ENCODE measurements at places on chromosomes 11 and 22.

GRCh38 chr22:45997077-45997776 lies 20.3 kb upstream of the WNT7B start:
- DNase-seq, result no peak

DNA sequence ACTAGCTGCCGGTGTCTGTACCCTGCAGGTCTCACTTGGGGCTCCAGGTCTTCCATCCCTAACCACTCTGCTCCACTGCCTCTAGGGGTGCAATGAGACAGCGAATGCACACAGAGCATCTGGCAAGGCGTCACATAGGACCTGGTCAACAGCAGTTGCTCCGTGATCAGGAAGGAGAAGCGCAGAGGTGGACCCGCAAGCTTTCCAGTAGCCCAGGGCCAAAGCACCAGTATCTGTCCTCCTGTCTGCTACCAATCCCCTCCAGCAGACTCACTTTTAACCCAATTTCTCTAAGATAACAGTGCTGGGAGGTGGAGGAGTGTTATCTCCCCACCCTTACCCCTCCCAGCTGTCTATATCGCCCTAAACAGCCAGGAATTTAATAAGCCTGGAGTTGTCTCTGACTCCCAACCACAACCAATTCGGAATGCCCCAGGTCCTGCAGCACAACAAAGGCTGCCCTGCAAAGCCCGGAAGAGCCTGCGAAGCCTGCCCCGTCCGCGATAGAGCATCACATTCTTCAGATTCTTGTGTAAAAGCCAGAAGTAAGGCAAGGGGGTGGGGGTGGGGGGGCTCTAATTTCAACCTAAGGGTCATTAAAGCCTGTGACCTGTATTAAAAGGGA lies 19.3 kb downstream of the MYH9 start:
- DNase-seq, result no peak

DNA sequence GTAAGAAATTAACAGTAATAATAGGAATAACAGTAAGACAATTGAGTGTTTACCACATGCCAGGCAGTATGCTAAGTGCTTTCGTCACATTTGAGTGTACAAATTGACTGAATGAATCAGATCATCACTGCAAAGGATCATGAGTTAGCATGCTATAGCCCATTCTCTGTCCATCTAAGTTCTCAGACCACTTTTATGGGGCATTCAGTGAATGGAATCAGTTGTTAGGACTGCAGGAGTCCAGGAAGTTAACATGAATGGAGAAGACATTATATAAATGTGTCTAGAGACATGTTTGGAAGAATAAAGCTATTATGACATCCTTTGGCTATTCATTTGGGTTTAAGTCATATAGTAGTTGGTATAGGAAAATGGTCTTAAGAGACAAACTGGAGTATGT lies 59.9 kb downstream of the NCAM1 start:
- DNase-seq, result no peak

- no peak for DNase-seq
These were observed 807 bp downstream of the TRIM3 start for GRCh38 chr11:6472934-6473333.

DNA sequence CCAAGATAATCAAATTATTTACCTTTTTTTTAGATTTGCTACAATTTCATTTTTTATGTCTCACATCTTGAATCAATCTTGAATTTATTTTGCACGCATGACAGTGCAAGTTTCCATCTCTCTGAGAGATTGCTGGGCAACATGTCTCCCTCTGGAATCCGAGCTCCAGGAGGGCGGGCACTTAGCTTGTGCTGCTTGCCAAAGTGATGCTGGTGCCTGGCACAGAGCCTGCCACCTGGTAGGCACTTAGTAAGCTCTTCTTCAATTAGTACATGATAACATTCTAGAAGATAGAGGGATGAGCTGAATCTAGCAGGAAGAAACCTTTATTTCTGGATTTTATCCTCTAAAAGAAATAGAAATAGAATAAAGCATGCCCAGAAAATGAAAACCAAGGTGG lies 27.5 kb upstream of the OR9I1 start:
- no peak for DNase-seq

DNA sequence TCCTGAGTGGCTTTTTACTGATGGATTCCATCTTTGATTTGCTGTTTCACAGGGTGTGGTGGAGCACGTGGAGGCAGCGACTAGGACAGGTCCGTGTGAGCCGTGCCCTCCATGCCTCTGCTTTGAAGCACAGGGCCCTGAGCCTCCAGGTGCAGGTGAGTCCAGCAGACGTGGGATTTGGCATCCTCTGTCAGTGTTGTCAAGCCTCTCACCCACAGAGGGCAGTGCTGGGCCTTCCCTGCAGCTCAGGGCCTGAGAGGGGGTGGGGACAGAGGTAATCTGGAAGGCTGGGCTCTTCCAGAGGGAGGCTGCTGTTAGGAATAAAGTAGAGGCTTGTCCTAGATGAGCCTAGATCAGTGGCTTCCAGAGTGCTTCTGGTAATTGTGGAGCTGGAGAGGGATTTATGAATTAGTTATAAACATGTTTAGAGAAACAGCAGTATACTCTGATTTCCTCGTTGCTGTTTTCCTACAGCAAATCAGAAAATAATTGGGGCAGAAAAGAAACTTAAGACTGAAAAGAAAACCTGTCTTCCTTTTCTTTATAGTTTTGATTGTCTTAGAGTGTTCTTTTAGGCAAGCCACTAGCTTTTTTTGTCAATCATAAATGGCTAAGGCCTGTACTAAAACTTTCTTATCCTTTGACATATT lies 65.0 kb downstream of the SFI1 start:
- peak; percentile 46 for DNase-seq

- DNase-seq, result no peak
These were observed 30.0 kb upstream of the FAR1 start for GRCh38 chr11:13638422-13638821.

DNA sequence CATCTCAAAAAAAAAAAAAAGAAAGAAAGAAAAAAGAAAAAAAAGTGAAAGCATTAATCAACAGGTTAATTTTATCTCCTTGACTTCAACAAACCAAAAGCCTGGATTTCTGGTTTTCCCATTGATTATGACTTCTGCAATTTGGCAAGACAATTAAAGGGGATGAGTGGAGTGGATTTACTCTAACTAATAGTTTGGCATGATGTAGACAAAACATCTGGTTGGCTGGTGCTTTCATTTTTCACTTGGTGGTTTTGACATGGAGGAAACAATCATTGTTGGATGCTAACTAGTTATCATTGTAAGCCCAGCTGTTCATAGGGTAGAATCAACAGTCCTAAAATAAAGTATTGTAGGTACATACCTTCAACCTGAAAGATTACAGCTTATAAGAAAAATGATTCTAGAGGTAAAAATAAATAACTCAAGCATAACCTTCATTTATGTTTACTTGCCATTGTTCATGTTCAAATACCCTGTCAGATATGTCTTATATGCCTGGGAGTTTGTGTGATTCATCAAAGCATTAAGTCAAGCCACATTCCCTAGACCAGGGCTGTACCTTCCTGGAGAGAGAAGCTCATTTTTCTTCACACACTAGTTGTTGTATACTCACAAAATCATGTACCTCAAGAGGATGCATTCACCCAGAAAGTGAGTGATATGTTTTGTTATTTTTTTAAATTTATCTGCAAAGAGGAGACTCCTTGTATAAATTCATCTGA lies 15.1 kb downstream of the FIBIN start:
- no peak for DNase-seq

- no peak for DNase-seq
These were observed 68.0 kb downstream of the GAB2 start for GRCh38 chr11:78349624-78350023.

GRCh38 chr11:84476581-84476980 lies 1150.6 kb downstream of the DLG2 start:
- no peak for DNase-seq

DNA sequence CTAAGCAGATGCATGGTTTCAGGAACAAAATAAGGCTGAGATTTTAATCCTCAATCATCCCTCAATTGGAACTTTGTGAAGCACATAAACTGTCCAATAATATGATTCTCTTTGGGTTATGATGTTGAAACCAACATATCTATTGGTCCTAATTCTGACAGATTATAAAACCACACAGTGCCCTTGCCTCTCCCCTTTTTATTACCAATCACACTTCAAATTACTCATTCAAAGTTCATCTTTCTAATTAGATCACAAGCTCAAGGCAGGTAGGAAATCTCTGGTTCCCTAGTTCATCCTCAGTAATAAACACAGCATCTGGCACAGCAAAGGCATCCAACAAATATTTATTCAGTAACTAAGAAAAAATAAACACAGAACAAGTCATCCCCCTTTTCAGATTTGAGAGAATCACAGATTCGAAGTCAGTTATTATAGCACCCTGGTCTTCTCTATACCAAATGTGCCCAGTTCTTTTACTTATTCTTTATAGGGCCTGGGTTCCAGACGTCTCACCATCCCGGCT lies 611.6 kb downstream of the INSC start:
- no peak for DNase-seq

DNA sequence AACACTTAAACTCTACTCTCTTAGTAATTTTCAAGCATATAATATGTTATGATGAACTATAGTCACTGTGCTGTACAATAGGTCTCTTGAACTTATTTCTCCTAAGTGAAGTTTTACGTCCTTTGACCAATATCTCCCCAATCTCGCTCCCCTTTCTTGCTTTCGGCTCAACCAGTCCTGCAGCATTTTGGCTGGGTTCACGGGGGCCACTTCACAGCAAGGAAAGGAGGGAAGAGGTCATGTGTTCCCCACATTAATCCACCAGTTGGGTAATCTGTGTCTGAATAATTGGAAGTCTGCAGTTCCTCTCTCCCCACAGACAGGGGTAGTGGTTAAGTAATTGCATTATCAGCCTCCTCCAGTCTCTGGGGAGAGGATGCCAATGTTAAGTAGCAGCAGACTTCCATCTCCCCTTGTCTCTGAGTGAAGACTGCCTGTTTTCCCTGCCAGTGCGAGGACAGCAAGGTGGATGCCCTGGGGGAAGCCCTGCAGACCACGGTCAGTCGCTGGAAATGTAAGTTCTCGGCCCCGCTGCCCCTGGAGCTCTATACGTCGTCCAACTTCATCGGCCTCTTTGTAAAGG lies 59.2 kb upstream of the CRTAM start:
- no peak for DNase-seq

- DNase-seq, result no peak
These were observed 686.9 kb downstream of the FAM181B start for GRCh38 chr11:82046778-82047177.

DNA sequence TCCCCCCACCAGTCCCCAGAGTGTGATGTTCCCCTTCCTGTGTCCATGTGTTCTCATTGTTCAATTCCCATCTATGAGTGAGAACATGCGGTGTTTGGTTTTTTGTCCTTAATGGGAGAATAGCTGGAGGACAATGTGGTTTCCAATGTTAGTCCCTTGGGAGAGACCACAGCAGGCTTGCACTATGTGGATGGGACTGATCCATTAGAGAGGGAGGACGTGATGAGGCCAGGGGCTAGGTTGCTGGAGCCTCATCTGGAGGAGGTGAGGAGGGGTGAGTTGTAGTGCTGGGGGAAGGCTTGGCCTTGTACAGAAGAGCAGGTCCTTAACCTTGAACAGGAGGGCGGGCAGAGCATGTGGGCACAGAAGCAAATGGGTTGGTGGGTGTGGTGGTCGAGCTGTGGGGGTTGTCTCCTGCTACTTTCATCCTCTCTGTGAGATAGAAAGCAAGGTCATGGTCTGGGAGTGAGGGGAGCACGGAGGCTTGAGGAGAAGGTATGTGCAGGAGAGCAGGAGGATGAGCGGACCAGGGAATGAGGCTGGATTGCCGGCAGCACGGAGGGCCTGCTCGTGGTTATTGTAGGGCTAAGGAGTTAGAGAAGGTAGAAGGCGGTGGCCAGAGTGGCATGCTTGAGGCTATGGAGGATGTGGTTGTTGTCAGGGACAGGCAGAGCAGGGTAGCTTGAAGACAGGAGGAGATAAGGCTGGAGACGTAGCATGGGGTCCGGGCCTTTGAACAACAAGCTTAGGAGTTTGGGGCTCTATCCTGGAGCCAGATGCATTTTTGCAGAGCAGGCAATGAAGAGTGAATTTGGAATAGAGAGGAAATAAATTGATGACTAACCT lies 11.2 kb upstream of the SREBF2 start:
- no peak for DNase-seq

GRCh38 chr11:19743622-19744021 lies 31.0 kb downstream of the NAV2 start:
- DNase-seq, result no peak

GRCh38 chr11:116124922-116125714 lies 620.9 kb upstream of the CADM1 start:
- DNase-seq, result no peak

DNA sequence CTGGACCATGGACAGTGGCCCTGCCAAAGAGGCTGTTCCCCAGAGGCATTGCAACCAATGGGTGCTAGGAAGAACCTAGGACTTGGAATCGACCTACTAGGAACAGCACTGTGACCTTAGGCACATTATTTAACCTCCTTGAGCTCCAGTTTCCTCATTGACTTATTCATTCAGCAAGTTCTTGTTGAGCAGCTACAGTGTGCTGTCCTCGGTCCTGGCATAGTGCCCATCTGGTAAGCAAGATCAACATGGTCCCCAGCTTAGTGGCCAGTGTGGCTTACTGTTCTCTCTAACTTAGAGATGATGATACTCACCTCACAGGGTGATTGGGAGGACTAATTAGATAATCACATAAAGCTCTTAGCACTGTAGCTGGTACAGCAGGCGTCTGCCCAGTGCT lies 8.2 kb downstream of the ABCG4 start:
- no peak for DNase-seq

GRCh38 chr11:8079111-8079675 lies 1.8 kb upstream of the TUB start:
- no peak for DNase-seq

DNA sequence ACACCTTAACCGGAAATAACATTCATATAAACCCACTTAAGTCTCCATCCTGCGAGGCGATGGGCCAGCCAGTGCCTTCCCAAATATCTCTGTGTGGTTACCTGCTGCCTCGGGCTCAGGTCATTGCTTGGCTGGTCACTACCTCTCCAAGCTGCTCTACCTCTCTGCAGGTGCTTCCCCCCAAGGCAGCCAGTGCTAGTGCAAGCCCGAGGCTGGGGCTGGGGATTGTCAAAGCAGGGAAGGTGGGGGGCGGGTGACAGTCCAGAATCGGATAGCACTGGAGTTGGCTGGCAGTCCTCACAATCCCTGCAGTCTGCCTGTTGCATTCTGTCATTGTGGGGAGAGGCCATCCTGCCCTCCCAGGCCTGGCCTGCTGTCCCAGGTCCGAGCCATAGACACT lies 11.1 kb downstream of the MCHR1 start:
- DNase-seq, result no peak

DNA sequence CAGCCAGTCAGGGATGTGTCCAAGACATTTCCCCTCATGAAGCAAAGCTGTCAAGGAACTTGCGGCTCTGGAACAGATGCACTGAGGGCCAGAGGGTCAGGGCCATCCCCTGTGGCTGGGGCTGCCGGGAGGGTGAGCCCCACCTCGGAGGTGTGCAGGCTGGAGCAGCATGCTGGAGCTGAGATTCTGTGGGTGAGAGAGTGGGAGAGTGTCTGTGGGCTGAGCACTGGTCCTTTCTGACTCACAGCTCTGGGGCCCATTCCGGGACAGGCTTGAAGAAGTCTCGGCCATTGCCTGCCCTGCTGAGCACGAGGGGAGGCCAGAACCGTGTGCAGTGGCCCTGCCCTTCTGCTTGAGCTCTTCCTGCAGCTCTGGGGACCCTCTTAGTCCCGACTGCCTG lies 2.1 kb downstream of the OMP start:
- no peak for DNase-seq

Data from stimulated activated CD4-positive, alpha-beta T cell treated with anti-CD3 and anti-CD28 coated beads, Interleukin-2, amount 100 ng/mL, for 48 hours (primary cell).